Stimulated activated CD4-positive, alpha-beta T cell treated with anti-CD3 and anti-CD28 coated beads, Interleukin-1b, Interleukin-23, amount 100 ng/mL, for 1 hour (primary cell): ENCODE measurements at places on chromosomes 5 and 9.

- DNase-seq: no peak
These were observed 12.9 kb upstream of the CDC42SE2 start for GRCh38 chr5:131250751-131251475.

DNA sequence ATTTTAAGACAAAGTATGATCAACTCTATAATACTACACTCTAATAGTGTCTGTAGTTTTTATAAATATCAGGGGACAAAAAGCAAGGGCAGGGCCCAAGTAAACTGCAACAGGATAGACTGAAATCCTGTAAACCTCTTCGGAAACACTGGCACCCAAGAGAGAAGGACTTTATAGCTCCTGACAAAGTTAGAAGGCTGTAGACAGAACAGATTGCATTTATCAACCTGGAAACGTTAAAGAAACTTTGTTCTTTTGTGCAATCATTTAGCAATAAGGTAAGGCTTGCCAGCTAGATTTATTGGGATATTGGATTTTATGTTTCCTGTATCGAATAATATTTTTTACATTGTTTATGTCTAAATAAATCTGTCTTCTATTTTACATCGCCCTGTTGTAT, 91.8 kb upstream of the MAN2A1 start:
- DNase-seq: no peak

- no peak for DNase-seq
These were observed 175.3 kb downstream of the RFK start for GRCh38 chr9:76218886-76219445.

- DNase-seq: no peak
These were observed 22.7 kb downstream of the CHD1 start for GRCh38 chr5:98905857-98906688.

GRCh38 chr9:27943501-27943900, 370.2 kb upstream of the C9orf72 start:
- DNase-seq: no peak

- peak; percentile 10 for DNase-seq
These were observed 800 bp upstream of the AP3B1 start for GRCh38 chr5:78295035-78295961.

DNA sequence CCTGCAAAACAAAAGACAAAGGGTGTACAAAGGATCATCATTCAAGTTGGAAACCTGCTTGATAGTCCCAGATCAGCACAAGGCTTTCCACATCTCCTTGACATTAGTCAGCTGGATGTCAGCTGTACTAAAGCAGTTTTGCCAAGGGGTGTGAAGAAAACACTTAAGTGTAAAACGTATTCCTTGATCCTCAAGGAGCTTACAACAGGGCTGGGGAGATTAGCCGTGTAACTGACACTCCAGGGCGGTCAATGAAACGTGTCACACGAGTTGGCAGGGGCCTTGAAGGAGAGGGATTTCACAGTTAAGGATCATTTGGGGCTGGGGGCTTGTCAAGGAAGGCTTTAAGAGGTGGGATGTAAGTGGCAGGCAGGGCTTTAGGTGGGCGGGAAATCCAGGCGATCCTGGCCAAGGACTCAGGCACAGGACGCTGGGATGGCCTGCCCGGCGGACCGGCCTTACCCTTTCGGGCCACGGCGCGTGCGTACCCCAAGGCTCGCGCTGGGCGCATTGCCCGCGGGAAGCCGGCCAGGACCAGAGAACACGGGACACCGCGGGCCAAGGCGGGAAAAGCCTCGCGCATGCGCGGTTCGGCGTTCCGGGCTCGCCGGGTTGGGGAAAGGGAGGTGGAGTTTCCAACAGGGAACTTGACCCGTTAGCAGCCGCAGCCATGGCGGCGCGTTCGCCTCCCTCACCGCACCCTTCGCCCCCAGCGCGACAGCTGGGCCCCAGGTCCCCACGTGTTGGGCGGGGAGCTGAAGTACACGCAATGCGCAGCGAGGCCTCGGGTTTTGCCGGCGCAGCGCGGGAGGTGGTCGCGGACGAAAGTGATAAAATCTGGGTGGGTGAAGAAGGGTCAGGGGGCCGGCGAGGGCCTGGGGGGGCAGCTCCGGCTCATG, at the start of gene CNTLN:
CNTLN (plus strand) TSS at position 645 of the 899 bp plus-strand sequence; CDS start at position 671, 26 bp downstream.
- no peak for DNase-seq

- no peak for DNase-seq
These were observed 5.2 kb downstream of the SH3RF2 start for GRCh38 chr5:145941448-145942130.

DNA sequence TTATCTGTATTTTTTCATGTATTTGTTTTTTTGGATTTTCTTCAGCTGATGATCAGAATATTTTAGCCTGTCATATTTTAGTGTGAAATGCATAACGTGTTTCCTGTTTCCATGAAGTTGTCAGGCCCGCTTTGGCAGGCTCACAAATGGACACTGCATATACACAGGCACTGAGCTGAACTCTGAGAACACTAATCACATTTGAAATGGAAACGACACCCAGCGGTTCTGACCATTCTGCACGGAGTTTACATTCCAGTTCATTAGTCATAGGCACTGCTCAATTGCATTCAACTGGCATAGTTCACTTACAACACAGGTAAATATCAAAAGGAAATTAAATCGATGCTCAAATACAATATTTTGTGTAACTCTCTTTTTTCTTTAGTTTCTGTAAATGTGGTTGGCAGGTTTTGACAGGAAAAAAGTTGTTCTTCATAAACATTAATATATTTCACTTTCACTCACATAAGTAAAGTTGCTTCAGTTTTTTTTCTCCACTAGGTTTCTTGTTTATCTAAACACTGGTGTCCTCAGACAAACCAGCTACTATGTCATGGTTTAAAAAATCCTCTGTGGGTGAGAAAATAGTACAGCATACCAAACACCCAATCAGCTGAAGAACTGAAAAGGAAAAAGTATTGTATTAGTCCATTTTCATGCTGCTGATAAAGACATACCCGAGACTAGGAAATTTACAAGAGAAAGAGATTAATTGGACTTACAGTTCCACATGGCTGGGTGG, 559.0 kb upstream of the DAP start:
- no peak for DNase-seq

DNA sequence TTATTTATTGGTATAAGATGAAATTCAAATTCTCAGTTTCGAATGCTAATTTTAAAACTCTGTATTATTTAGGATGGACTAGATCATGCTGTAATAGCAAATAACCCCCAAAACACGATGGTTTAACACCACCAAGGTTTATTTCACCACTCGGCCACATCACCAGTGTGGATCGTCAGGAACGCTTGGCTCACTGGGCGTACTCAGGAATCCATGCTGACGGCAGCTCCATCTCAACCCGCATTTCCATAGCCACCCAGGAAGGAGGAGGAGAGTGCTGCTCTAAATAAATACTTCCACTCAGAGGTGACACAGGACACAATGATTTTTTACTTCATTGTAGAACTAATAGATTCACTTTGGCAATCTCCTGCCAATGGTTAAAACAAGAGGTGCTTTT, 347.4 kb downstream of the SH3GL2 start:
- DNase-seq: no peak

- DNase-seq: no peak
These were observed 41.5 kb upstream of the HMHB1 start for GRCh38 chr5:143770450-143770849.

DNA sequence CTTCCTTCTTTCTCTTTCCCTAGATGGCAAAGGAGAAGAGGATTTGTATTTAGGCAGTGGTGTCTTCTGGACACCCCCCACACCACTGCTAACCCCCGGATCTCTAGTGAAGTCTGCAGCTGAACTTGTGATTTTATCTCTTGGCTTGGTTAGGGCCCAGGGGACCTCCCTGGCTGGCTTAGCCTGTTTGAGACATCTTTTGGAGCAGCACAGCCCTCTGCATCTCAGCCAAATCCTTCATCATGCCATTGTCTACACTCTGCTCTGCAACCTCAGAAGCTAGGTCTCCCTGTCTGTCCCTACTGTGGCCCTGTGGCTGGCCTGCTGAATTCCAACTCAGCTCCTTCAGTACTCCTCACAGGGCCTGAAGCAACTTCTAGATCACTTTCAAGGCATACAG, 81.7 kb downstream of the MUSK start:
- no peak for DNase-seq

DNA sequence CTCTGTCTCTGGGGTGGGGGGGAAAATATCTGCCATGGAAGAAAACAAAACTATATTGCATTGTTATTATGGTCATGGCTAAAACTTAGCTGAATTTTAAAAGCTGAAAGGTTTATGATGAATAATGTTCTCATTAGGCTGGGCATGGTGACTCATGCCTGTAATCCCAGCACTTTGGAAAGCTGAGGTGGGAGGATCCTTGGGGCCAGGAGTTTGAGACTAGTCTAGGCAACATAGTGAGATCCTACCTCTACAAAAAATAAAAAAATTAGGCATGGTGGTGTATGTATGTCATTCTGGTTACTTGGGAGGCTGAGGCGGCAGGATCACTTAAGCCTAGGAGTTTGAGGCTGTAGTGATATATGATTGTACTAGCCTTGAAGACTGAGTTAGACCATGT, 44.5 kb downstream of the IPO11 start:
- DNase-seq: no peak

DNA sequence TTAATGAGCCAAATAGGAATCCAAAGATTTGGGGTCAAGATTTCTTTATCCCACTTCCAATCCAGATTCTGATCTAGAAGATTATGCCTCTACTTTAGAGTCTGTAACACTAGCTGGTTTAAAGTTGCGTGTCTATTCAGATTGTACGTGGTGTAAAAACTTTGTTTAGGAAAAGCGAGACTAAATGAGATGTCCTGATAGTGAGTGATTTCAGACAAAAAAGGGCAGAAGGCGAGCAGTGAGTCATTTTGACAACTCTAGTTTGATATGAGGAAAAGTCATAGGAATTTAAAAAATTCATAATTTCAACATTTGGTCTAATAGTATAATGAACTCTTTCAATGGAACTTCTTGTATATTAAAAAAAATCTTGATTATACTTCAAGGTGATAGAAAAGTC, 119.6 kb upstream of the KLF9 start:
- no peak for DNase-seq

- no peak for DNase-seq
These were observed 726.4 kb upstream of the GRAMD2B start for GRCh38 chr5:125696762-125697161.

DNA sequence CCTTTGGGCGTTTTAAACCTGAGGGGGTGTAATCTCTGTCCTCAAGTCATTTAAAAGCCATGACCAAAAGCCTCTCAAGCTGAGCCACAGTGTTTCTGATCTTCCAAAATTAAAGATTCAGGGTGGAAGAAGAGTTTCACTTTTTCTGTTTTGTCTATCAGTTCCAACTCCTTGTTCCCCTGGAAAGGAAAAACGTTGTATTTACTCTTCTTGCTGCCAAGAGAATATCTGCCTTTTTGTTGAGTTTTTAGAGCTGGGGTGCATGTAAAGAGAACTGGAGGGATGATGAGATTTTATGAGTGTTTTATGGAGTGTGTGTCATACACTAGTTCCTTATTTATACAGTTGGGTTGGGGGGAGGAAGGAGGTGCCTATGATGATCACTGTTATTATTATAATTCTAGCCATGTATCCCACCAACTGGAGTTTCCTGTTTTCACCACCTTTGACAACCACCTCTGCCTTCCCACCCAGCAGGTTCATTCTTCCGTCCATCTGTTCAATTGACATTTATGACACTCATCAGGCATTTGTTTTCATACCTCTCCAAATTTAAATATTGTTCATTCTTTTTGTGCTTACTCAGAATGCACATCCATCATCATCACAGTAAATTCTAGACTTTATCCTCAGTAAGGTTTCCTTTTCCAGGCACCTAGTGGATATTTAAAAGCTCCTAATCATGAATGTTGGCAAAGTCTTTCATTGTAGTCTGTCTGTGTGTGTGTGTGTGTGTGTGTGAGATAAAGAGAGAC, 97.9 kb upstream of the MPDZ start:
- no peak for DNase-seq

DNA sequence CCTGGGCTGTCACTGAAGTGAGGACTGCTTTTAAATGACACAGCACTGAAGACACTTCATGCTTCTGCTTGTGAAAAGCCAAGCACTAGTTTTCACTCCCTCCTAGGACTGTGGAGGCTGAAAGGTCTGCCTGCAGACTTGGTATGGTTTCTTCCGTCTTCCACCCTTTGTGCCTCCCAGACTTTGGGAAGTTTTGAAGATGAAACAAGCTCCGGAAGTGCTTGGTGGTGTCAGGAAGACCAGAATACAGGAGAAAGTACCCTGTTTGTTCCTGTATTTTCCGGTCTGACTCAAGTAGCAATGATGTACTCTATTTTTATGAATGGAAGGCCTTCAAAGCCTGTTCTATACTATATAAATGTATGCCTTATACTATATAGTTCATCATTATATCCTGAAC, 222.7 kb downstream of the PDZD2 start:
- no peak for DNase-seq

DNA sequence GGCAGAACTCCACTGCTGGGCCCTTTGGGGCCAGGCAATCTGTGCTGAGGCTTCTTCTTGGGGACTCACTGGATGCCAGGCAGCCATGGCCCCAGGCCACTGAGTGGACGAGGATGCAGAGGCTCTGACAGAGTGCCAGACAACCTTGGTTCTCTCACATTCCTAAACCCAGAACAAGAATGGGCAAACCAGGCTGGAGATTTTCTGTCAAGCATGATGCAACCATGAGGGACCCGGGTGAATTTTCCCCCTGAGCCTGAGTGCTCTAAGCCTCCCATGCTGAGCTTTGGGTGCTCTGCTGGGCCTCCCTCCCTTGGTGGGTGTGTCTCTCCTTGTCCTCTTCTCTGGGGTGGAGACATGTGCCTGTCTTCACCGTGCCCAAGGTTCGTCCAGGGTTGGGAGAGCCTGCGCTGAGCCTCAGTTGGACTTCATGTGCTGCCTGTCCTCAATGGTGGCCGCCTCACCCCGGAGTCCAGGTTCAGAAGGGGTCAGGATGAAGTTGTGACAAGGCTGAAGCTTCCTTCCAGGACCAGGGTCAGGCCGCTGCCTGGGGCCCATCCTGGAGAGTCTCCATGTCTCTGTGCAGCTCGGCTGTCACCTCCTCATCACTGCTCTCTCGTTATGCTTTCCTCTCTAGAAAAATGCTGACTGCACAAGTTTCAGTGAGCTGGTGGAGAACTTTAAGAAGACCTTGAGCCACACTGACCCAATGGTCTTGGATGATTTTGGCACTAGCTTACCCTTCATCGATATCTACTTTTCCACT, 24.1 kb downstream of the PITX1 start:
- no peak for DNase-seq

GRCh38 chr5:151598984-151599383, 7.9 kb upstream of the FAT2 start:
- DNase-seq: no peak

DNA sequence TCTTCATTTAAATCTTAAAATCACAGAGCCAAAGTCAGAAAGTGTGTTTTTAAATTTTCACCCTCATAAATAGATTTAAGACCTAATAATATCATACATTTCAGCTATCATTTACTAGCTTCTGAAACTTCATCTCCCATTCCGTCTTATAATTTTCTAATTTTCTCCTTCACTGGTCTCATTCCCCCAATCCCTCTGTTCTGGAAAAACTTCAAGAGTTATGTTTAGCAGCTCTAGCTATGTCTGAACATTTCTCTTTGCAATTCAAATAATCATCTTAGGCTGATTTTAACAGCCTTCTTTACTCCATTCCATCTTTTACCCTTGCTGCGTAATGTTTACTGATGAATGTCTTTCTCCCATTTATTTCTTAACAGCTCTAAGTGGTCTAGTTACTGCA, 192.4 kb downstream of the SLF1 start:
- no peak for DNase-seq
